CD4-positive, CD25-positive, alpha-beta regulatory T cell (primary cell): ENCODE measurements at places on chromosomes 13 and 19.
A peak's percentile ranks its signal among the peaks of the same experiment; 100 is the strongest.

DNA sequence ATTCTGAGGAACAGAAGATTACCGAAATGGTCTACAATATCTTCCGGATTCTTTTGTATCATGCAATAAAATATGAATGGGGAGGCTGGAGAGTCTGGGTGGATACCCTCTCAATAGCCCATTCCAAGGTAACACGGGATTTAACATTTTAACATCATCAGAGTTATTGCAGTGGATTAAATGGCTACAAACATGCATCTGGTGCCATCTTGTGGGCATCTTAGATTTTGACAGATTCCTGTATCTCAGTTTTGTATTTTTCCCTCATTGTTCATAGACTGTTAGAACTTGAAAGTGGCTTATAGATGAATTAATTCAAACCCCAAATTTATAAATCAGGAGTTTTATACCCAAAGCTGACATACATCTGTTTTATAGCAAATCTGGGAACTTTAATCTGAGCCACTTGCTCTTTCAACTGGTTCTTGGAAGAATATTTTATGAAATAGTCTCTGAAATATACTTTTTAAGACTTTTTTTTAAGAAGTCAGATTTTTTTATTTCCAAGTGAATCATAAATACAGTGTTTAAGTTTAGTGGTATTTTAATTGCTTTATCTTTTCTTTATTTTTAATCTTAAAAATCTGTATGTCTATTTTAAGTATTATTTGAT lies 215.2 kb downstream of the NBEA start:
- no peak for DNase-seq
- H3K4me1 ChIP-seq = no peaks in the 10 kb centered on the region
- no peaks in the 10 kb centered on the region for H3K27me3 ChIP-seq
- H3K4me3 ChIP-seq = no peak overlapping the region

- H3K27me3 ChIP-seq = no peaks in the 10 kb centered on the region
- peaks cover 5% of the 10 kb centered on the region for H3K4me1 ChIP-seq
- H3K36me3 ChIP-seq = no peaks in the 10 kb centered on the region
- H3K4me3 ChIP-seq = no peak overlapping the region
These were observed 6.9 kb downstream of the TBXA2R start for GRCh38 chr19:3599776-3600187.

DNA sequence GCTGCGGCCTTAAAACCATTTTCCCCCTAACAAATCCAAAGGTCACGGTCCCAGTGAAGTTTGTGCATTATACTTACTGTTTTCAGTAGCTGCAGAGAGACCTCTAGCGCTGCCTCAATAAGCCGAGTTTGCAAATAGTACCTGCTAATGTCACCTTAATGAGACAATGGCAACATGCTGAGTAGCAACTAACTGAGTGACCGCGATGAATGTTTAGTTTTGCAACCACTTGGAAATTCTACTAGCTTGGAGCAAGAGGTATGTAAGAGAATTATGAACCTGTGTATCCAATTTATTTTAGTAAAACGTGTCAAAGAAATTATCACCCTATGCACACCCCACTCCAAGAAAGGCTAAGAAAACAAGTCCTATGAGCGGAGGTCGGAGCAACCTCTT lies 1.2 kb downstream of the KPNA3 start:
- H3K4me3 ChIP-seq = peak overlapping the region; percentile 88
- H3K27ac ChIP-seq = peak overlapping the region; percentile 91
- no peaks in the 10 kb centered on the region for H3K27me3 ChIP-seq
- no peak for DNase-seq
- H3K4me1 ChIP-seq = peaks cover 18% of the 10 kb centered on the region

- no peaks in the 10 kb centered on the region for H3K36me3 ChIP-seq
- H3K4me3 ChIP-seq = no peak overlapping the region
- no peak overlapping the region for H3K27ac ChIP-seq
- DNase-seq = no peak
- H3K4me1 ChIP-seq = peaks cover 7% of the 10 kb centered on the region
- H3K27me3 ChIP-seq = no peaks in the 10 kb centered on the region
These were observed 5.5 kb upstream of the LILRA6 start for GRCh38 chr19:54248016-54248601.

DNA sequence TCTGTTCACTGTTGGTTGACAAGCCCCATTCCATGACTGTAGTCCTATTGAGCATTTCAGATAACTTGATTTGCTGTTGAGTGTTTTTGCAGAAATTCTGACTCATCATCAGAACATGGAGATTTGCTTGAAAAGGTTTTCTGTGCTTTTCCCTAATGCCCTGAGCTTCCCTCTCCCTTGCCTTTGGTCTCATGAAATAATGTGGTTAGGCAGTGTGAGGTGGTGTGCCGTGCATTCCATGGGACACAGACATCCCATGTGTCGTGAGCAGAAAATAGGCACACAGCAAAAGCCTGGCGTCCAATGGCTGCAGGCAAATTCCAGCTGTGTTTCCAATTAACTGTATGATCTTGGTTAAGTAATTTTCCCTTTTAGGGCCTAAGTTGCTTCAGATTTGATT lies 197.4 kb downstream of the DLEU7 start:
- H3K4me1 ChIP-seq = no peaks in the 10 kb centered on the region
- no peaks in the 10 kb centered on the region for H3K36me3 ChIP-seq
- DNase-seq = no peak
- H3K27ac ChIP-seq = no peak overlapping the region
- peaks cover 4% of the 10 kb centered on the region for H3K27me3 ChIP-seq

DNA sequence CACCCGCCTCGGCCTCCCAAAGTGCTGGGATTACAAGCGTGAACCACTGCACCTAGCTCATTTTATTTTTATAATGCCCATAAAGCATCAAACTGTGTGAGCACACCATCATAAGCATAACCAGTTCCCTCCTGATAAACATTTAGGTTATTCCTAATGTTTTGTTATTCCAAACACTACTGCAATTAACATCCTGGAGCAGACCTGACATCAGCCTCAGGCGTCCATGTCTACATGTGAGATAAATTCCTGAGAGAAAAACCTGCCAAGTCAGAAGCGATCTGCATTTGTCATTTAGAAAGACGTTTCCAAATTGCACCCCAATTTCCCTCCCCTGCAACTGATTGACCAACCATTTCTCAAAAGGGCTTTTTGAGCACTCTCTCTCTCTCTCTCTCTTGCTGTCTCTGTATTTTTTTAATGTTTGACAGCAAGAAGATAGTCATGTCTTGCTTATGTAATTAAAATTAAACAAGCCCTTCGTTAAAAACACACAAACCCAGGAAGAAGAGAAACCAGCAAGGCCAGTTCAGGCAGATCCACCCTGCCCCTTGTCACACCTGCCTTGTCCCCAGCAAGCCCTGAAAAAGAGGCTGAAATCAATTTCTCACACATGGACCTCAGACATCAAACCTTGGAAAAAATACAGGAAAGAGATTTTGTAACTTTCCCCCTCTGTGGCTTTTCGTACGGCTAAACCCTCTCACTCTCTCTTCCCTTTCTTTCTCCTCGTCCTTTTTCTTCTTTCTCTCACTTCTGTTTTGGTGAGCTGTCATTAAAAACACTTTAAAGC lies 9.9 kb downstream of the LYPD3 start:
- H3K4me1 ChIP-seq = no peaks in the 10 kb centered on the region
- no peaks in the 10 kb centered on the region for H3K36me3 ChIP-seq
- DNase-seq = no peak
- H3K4me3 ChIP-seq = no peak overlapping the region
- no peaks in the 10 kb centered on the region for H3K27me3 ChIP-seq
- no peak overlapping the region for H3K27ac ChIP-seq

GRCh38 chr19:1699386-1699785 lies 47.0 kb upstream of the TCF3 start:
- peaks cover 8% of the 10 kb centered on the region for H3K27me3 ChIP-seq
- no peak overlapping the region for H3K4me3 ChIP-seq
- DNase-seq = no peak
- H3K4me1 ChIP-seq = no peaks in the 10 kb centered on the region

DNA sequence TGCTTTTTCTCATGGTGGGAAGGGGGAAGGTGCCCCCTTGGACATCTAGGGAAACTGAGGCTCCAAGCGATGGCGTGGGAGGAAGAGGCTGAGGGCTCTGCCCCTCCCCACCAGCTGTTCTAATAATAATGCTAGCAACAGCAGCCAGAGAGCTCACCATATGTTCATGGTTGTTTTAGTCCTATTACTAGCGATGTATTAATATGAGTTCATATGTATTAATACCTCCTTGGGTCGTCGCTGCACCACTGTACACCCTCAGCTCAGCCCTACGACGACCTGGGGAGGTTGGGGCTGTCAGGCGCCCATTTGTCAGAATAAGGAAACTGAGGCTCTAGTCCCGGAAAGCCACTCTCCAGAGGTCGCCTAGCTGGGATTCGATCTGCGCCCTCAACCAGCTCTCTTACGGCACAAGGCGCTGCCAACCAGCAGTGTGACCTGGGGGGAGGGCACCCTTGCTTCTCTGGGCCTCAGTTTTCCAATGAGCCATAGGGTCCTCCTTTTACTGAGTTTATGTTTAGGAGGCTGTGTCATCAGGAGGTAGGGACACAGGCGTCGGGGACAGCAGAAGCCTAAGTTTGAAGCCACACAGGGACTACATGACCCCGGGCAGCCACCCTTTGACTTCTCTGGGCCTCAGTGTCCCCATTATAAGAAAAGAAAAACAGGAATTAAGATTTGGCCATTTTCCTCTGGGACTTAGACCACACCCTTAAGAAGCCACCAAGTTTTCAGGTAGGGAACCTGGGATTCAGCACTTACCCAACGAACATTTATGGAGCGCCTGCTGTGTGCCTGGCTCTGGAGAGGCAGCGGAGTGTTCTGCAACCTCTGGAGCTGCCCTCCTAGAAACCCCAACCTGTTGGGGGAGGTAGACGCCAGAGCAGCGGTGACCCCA lies 664 bp downstream of the MAST3 start:
- H3K27ac ChIP-seq = peak overlapping the region; percentile 61
- DNase-seq = no peak
- peaks cover 30% of the 10 kb centered on the region for H3K4me1 ChIP-seq
- H3K4me3 ChIP-seq = peak overlapping the region; percentile 81
- H3K36me3 ChIP-seq = no peaks in the 10 kb centered on the region

GRCh38 chr13:98313922-98314292 lies 136.8 kb upstream of the RNF113B start:
- no peaks in the 10 kb centered on the region for H3K36me3 ChIP-seq
- no peak overlapping the region for H3K27ac ChIP-seq
- H3K4me3 ChIP-seq = no peak overlapping the region

DNA sequence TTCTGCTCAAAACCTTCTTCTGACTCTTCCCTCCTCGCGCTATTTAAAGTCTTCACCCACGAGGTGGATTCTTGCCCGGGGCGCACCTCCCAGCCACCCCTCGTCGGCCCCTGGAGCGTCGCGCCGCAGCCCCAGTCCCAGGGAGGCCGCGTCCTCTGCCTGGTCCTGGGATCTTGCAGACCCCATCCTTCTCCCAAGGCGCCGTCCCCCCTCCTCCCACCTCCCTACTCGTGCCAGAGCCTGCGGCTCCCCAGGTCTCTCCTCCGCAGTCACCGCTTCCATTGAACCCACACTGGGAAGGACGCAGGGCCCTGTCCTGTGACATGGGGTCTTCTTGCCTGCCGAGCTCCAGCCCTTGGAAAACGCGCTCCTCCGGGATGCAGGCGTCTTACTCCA lies 486 bp downstream of the ZNF808 start:
- peak overlapping the region; percentile 91 for H3K4me3 ChIP-seq
- no peak for DNase-seq
- no peaks in the 10 kb centered on the region for H3K27me3 ChIP-seq
- H3K36me3 ChIP-seq = peaks cover 3% of the 10 kb centered on the region
- peaks cover 15% of the 10 kb centered on the region for H3K4me1 ChIP-seq

GRCh38 chr19:15072930-15073647 lies 8.9 kb upstream of the OR1I1 start:
- H3K4me3 ChIP-seq = no peak overlapping the region
- H3K4me1 ChIP-seq = no peaks in the 10 kb centered on the region
- no peak overlapping the region for H3K27ac ChIP-seq
- no peak for DNase-seq

GRCh38 chr13:74449811-74450524 lies 315.8 kb upstream of the KLF12 start:
- no peaks in the 10 kb centered on the region for H3K36me3 ChIP-seq
- peaks cover 2% of the 10 kb centered on the region for H3K27me3 ChIP-seq
- H3K4me1 ChIP-seq = no peaks in the 10 kb centered on the region
- no peak overlapping the region for H3K4me3 ChIP-seq
- no peak for DNase-seq

GRCh38 chr19:3849787-3850186 lies 19.1 kb downstream of the ZFR2 start:
- H3K27me3 ChIP-seq = no peaks in the 10 kb centered on the region
- H3K4me3 ChIP-seq = no peak overlapping the region
- no peak overlapping the region for H3K27ac ChIP-seq
- no peaks in the 10 kb centered on the region for H3K36me3 ChIP-seq

DNA sequence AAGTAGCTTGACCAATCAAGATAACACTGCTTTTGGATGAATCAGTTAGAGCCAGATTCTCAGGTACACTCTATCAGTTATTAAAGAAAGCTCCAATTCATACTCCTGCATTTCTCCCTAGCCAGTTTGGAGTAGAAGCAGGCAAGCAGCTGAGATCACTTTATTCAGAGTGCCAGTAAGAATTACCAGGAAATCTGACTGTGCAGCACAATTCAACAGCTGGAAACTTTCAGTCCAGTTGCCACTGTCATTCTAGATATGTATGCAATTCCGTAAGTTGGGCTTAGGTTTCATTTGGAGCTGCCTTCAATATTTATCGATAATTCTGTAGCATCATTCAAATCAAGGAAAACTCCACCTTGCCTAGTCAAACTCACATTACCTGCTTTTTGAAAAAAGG lies 2625.6 kb upstream of the PCDH20 start:
- no peak overlapping the region for H3K4me3 ChIP-seq
- DNase-seq = no peak
- no peaks in the 10 kb centered on the region for H3K27me3 ChIP-seq
- H3K4me1 ChIP-seq = no peaks in the 10 kb centered on the region
- H3K36me3 ChIP-seq = no peaks in the 10 kb centered on the region

- H3K27ac ChIP-seq = no peak overlapping the region
- no peak overlapping the region for H3K4me3 ChIP-seq
- DNase-seq = no peak
- no peaks in the 10 kb centered on the region for H3K36me3 ChIP-seq
- H3K4me1 ChIP-seq = peaks cover 16% of the 10 kb centered on the region
These were observed 22.1 kb downstream of the PLEKHF1 start for GRCh38 chr19:29687244-29687896.

DNA sequence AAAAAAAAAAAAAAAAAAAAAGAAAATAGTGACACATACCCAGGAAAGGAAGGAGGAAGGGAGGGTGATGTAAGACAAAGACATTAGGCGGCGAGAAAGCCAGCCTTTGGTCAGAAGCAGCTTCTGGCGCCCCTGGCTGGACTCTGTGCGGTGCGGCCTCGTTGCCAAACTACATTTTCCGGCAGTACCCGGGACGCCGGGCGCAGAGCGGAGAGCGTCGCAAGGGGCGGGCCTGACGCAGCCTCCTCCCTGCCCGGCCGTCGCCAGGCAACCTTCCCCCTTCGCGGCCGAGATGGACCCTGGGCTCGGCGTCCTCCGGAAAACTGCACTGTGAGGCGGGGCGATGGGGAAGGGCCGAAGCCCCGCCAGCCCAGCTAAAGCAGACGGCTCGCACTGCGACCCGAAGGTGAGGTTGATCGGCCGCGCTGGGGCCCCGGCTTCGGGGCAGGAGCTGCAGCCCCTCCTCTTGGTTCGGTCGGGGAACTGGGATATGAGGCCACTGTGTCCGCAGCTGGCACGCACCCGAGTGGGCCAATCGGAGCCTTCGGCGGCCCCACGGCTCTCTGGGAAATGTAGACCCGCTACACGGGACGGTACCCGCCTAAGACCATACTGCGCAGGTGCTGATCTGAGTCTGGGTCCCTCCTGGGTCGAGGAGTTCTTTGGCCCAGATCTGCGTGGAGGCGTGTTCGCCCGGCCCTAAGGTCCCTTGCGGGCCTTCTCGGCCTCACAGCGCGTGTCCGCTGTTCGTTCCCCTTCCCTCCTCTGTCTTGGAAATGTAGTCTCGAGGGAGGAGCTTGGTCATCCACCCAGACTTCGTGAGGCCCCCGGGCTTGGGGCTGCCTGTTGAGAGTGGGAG lies 2.3 kb upstream of the MZF1 start:
- peaks cover 33% of the 10 kb centered on the region for H3K4me1 ChIP-seq
- H3K27ac ChIP-seq = peak overlapping the region; percentile 100
- H3K36me3 ChIP-seq = no peaks in the 10 kb centered on the region
